NCI-H187 treated with DMSO at 0.1 percent for 48 hours (cell line): ENCODE measurements at places on chromosomes 16 and 17.

- DNase-seq = no peak
These were observed 292.2 kb downstream of the TOX3 start for GRCh38 chr16:52254746-52255145.

- no peak for DNase-seq
These were observed 15.5 kb upstream of the TIMP2 start for GRCh38 chr17:78940708-78941107.

GRCh38 chr16:23833960-23834685 is 1.7 kb upstream of the PRKCB start:
- DNase-seq = no peak

GRCh38 chr17:15436473-15437302 is 30.7 kb downstream of the CDRT4 start:
- DNase-seq = no peak

DNA sequence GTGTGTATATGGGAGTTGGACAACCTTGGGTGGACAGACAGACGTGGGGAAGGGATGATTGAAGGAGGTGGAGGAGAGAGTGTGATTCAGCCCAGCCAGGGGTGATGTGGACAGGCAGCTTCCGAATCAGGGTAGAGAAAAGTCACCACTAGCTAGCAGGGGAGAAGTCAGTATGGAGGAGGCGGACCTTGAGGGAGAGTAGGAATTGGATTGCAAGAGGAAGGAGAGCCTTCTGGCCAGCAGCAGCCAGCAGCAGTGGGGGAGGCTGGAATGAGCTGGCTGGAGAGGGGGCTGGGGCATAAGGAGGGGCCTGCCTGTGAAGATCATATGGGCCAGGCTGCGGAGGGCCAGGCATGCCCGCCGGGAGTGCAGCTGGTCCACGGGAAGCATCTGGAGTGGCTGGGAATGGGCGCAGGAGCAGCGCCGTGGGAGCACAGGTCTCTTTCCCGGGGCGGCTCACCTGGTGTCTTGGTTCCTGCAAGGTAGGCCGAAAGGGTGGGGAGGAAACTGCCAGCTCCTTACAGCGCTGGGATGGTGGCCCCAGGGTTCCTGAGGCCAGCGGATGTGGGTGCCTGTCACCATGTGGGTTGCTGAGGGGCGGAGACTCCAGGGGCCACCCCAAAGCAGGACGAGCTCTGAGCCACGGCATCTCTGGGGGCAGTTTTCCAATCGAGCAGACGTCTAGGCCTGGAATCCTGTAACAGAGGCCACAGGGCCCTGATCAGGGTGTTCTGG is 235.3 kb downstream of the SEC14L1 start:
- no peak for DNase-seq

DNA sequence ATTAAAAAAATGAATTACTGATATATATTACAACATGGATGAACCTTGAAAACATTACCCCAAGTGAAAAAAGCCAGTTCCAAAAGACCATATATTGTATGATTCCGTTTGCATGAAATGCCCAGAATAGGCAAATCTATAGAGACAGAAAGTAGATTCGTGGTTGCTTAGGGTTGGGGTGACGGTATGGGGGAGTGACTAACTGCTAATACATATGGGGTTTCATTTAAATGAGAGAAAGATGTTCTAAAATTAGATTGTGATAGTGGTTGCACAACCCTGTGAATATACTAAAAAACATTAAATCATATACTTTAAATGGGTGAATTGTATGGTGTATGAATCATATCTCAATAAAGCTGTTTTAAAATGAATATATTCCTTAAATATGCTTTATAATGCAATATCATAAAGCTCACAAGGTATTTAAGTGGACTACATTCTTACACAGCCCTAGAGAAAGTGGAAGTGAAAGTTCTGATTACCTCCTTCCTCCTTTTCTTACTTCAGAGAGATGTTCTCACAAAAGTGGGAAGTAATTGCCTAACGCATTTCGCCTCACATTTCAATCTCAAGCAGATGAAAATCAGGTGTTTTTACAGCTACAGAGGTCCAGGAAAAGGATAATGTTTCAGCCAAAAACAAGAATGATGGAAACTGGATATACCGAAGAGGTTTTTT is 142.7 kb upstream of the GNAO1 start:
- DNase-seq = no peak

- no peak for DNase-seq
These were observed 27.3 kb downstream of the MIS12 start for GRCh38 chr17:5513628-5514027.
